ENCODE measurements at places on chromosomes 3 and 15.

DNA sequence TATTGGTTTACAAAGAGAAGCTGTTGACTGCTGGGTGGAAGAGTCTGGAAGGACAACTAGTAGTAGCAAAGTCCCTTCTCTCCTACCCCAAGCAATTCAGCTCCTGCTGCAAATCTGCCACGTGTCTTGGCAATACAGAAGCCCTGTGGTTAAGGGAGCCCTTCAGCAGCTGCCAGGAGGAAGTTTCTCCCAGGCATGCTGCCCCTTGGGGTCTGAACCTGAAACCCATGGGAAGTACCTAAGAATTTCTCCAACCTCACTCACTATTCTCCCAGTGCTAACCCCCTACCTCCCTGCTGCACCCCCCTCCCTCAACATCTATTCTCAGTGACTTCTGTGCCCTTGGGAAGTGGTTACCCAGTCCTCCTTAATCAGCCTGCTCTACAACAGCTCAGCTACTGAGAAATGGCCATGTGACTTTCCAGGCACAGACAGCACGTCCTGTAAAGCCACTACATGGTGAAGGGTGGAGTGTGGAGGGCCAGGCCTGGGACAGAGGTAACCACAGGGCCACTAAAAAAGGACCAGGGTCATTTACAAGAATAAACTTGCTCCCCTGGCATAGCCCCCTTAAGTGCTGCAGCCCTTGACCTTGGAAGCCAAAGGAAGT is 316.6 kb downstream of the NTRK3 start:
- no peaks in the 10 kb centered on the region for H3K4me1 ChIP-seq
- H3K36me3 ChIP-seq = no peaks in the 10 kb centered on the region
- no peaks in the 10 kb centered on the region for H3K27me3 ChIP-seq
- peak; percentile 26 for DNase-seq
- no peak overlapping the region for H3K27ac ChIP-seq
- no peak overlapping the region for H3K4me3 ChIP-seq

DNA sequence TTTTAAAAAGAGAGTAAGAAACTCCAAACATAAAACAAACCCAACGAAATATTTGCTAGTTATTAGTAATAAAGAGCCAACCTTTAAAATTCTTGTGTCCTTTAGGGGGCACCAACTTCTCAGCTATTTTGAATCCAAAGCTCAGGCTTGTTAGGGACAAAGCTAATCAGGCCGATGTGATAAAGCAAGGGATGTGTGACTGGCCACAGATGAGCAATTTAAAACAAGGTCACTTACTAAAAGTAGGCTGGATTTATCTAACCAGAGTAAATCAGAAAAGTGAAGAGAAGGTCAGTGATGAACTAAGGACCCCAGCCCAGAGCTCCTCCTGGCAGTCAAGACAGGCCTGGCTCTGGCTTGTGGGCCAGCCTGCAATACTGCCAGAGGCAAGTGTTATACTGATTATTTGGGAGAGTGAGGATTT is 108.5 kb downstream of the CYP19A1 start:
- H3K4me3 ChIP-seq = no peak overlapping the region
- H3K4me1 ChIP-seq = peaks cover 16% of the 10 kb centered on the region
- peaks cover 9% of the 10 kb centered on the region for H3K27me3 ChIP-seq
- no peaks in the 10 kb centered on the region for H3K36me3 ChIP-seq
- DNase-seq = peak; percentile 11
- no peak overlapping the region for H3K27ac ChIP-seq

GRCh38 chr3:10975695-10976234 is 16.8 kb upstream of the SLC6A1 start:
- no peak overlapping the region for H3K4me3 ChIP-seq
- peaks cover 53% of the 10 kb centered on the region for H3K27me3 ChIP-seq
- no peaks in the 10 kb centered on the region for H3K36me3 ChIP-seq

DNA sequence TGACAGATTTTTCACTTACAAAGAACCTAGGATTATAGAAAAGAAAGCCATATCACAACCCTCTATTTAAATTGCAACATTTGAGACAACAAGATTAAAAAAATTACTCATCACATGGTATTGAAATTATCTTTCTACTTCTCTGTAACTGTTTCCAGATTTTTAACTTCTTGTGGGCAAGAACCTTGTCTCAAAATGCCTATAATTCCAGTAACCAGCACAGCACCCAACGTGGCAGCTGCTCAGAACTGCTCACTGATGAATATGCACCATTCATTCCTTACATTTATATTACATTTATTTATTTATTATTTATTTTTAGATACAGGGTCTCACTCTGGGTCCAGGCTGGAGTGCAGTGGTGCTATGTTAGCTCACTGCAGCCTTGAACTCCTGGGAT is 216.1 kb downstream of the THRB start:
- H3K27me3 ChIP-seq = no peaks in the 10 kb centered on the region
- H3K27ac ChIP-seq = no peak overlapping the region
- H3K4me3 ChIP-seq = no peak overlapping the region
- no peak for DNase-seq

DNA sequence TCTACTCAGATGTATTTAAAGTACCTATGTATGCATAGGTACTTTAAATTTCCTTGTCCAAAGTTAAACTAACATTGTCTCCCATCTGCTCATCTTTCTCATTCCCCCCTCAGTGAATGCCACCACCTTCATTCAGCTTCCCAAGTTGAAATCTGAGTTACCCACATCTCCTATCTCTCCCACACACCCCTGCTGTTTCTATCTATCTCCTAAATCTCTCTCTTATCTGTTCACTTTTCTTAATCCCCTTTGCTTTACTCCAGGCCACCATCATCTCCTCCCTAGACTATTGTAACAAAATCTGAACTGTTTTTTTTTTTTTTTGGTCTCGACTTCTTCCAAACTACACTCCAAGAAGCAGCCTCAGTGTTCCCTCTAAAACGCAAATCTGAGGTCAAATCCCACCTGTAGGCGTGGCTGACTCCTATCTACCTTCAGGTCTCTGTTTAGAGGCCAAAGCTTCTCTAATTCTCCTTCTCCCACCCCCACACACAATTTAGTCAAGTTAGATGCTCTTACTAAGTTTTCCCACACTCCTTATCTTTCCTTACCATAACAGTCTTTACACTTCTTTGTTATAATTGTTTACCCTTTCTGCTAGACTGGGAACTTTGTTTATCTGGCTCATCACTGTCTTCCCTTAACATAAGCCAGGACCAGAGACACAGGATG is 3.5 kb upstream of the NEO1 start:
- peaks cover 15% of the 10 kb centered on the region for H3K4me1 ChIP-seq
- peaks cover 36% of the 10 kb centered on the region for H3K27me3 ChIP-seq
- no peaks in the 10 kb centered on the region for H3K36me3 ChIP-seq
- no peak overlapping the region for H3K27ac ChIP-seq
- DNase-seq = no peak

GRCh38 chr3:78969483-78969882 is 798.3 kb downstream of the ROBO1 start:
- no peak overlapping the region for H3K4me3 ChIP-seq
- no peaks in the 10 kb centered on the region for H3K36me3 ChIP-seq
- no peak for DNase-seq
- no peaks in the 10 kb centered on the region for H3K4me1 ChIP-seq
- H3K27ac ChIP-seq = no peak overlapping the region

DNA sequence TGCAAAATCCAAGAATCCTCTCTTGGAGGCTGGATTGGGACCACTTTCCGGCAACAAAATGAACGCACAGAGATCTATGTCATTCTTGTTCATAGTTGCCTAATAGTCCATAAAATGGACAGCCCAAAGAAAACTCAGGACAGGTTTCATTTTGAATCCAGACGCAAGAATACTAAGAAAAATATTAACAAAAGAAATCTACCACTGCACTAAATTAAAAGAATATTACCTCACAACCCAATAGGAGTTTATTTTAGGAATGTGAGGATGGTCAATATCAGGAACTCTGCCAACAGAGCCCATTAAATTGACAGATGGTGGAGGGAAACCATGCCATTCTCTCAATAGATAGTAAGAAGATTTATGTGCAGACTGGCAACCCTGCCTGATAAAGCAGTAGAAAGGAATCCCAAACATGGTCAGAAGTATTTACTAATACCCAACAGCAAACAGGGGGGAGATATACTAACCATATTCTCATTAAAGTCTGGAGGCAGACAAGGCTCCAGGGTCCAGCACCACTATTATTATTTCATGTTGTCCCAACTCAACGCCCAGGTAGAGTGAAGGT is 127.6 kb downstream of the SMAD6 start:
- no peak overlapping the region for H3K27ac ChIP-seq
- no peaks in the 10 kb centered on the region for H3K36me3 ChIP-seq
- no peak overlapping the region for H3K4me3 ChIP-seq
- H3K27me3 ChIP-seq = no peaks in the 10 kb centered on the region
- no peaks in the 10 kb centered on the region for H3K4me1 ChIP-seq
- no peak for DNase-seq

DNA sequence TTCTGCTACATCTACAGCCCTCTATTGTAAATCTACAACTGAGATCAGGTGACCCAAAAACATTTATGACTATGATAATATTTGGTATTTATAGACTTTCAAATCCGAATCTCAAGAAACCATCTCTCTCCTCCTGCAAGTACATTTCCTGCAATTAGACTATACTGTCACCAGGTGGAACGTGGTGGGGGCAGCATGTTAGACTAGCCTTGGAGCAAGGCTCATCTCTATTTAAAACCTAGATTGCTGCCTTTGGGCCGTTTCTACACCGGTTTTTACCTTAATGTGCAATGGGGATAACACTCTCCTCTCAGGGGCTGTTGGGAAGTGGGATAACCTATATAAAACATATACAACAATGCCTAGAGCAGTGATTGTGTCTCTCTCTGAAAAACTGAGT is 3.8 kb upstream of the KATNBL1 start:
- no peak overlapping the region for H3K4me3 ChIP-seq
- peaks cover 5% of the 10 kb centered on the region for H3K4me1 ChIP-seq
- DNase-seq = peak; percentile 6
- no peak overlapping the region for H3K27ac ChIP-seq
- H3K27me3 ChIP-seq = no peaks in the 10 kb centered on the region

DNA sequence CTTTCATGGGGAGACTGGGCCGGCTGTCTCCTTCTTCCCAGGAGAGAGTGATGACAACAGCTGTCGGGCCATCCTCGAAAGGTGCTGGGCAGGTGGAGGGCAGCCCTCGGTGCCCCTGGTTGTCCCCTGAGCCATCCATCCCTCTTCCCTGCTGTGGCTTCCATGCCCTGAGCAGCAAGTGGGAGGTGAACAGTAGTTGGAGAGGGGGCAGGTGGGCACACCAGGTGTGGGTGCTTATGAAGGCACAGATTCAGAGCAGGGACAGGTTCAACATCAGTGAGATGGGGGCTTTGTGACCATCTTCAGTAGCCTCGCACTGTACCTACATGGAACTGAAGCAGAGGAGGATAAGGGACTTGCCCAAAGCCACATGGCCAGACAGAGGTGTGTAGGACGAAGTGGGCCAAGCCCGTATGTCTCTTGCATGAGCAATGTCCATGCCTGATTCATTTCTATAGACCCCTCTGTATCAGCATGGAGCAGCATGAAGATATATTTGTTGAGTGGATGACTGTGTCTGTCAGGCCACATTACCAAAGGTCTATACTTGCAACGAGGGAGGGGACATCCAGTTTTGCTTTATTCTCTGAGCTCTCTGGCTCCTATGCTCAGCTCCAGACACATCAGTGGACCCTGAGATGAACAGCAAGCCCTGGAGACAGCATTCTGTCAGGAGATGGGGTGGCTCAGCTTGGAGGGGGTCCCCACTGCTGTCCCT is 107.8 kb downstream of the FBLN2 start:
- peaks cover 6% of the 10 kb centered on the region for H3K27me3 ChIP-seq
- peaks cover 12% of the 10 kb centered on the region for H3K4me1 ChIP-seq
- H3K36me3 ChIP-seq = no peaks in the 10 kb centered on the region

DNA sequence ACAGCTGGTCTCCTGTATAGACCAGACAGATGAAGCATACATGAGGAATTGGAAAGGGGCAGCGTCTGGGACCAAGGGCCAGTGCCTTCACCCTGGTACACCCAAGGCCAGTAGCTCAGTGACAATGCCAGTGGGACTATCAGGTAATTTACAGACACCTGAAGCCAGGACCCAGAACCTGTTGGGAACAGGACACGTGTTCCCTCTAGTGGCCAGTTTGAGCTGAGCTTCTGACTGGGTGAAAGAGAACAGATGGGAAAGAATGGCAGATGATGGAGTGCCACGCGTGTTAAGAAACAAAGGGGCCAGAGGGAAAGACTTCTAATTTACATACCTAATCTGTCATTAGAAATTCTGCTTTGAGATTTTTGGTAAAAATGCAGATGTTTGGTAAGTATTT is 5.1 kb upstream of the SLC25A38 start:
- H3K27ac ChIP-seq = no peak overlapping the region
- peaks cover 7% of the 10 kb centered on the region for H3K4me1 ChIP-seq
- no peak for DNase-seq
- H3K4me3 ChIP-seq = no peak overlapping the region
- no peaks in the 10 kb centered on the region for H3K27me3 ChIP-seq

DNA sequence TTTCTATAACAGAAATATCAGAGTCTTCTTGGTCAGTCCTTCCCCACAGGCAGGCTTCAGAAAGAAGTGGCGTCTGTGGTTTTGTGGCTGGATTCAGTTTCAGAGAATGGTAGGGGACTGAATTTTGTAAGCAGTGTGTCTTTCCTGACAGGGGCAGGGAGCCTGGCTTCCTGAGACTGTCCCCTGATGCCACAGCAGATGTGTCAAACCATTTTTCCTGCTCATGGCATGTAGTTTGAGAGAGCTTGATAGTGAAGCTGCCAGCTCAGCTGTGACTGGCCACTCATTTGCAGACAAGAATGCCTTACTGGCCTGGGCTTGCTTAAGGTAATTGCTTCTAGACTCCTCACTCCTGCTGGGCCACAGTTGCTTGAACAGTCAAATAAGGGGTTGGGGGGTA is 26.4 kb downstream of the LARS2 start:
- peak overlapping the region; percentile 55 for H3K27ac ChIP-seq
- H3K36me3 ChIP-seq = peaks cover 5% of the 10 kb centered on the region

DNA sequence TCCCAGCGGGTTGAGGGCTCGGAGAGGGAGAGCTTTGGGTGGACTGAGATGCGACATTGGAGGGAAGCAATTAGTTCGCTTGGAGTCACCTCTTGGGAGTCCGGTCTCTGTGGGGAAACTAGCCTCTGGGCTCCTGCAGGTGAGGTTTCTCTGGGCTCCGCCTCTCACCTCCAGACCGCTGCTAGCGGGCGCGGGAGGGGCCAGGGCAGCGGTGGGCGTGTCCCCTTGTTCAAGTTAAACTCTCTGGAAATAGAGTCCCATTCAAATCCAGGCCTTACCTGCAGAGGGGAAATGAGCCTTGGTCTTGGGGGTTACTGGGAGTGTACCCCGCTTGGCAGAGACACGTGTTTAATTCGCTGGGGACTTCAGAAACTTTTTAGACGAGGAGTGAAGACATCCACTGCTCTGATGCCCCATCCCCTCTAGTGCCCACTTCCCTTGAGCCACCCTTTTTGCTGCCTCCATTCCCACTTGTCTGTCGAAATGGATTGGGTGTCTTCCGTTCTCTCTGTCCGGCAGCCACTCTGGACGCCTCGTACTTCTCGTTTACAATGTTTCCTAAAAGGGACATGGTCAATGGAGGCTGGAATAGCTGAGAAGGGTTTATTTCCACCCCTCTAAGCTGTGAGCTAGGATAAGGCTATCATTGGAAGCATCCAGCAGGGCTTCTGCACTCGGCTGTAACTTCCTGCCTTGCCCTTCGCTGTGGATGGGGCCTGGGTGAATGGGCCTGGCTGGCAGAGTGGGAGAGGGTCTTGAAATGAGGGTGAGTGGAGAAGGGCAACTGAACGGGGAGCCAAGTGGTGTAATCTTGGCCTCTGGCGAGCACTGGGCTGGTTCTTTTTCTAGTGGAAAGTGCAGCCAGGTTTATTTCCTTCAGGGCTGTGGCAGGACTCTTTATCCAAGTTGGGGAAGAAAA is 1.1 kb downstream of the MITF start:
- H3K36me3 ChIP-seq = no peaks in the 10 kb centered on the region
- DNase-seq = no peak
- peaks cover 9% of the 10 kb centered on the region for H3K4me1 ChIP-seq
- H3K27ac ChIP-seq = no peak overlapping the region
- peak overlapping the region; percentile 44 for H3K4me3 ChIP-seq
